ENCODE measurements at places on chromosomes 6 and 20.

GRCh38 chr6:144104898-144105487 lies 9.6 kb upstream of the SF3B5 start:
- peak; percentile 40 for DNase-seq

DNA sequence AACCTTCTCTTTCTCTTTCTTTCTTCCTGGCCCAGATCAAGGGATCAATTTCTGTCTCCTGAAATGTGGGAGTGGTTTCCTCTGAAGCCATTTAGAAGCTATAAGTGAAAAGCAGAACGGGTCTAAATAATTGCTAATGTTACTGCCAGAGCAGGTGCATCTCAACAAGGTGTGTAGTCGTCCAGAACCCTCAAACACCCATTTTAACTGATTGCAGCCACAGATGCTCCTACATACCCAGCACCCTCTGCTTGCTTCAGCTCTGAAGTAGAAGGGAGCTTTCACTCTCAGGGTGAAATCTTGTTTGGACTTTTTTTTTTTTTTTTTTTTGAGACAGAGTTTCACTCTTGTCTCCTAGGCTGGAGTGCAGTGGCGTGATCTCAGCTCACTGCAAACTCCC lies 592.1 kb upstream of the ARID1B start:
- DNase-seq = no peak

- no peak for DNase-seq
Observed at GRCh38 chr20:24933266-24933908, 15.7 kb upstream of the CST7 start.

DNA sequence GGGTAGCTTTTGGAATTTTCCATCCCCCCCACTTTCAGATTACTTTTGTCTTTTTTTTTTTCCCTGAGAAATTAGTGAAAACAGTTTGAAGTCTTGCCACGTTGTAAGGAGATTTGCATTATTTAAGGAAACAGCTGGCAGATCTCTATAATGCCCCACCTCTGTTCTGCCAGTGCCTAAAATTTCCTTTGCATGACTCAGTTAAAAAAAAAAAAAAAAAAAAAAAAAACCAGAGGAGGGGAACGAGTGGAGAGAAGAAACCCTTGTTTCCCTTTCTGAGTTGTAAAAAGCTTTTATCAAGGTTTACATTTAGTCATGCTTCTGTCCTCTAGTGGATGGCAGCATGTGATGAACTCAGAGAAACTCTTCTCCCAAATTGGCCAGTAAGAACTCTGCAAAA lies 33.5 kb downstream of the CARMIL1 start:
- DNase-seq = no peak

GRCh38 chr6:135227349-135227748 lies 46.2 kb downstream of the MYB start:
- DNase-seq = no peak

DNA sequence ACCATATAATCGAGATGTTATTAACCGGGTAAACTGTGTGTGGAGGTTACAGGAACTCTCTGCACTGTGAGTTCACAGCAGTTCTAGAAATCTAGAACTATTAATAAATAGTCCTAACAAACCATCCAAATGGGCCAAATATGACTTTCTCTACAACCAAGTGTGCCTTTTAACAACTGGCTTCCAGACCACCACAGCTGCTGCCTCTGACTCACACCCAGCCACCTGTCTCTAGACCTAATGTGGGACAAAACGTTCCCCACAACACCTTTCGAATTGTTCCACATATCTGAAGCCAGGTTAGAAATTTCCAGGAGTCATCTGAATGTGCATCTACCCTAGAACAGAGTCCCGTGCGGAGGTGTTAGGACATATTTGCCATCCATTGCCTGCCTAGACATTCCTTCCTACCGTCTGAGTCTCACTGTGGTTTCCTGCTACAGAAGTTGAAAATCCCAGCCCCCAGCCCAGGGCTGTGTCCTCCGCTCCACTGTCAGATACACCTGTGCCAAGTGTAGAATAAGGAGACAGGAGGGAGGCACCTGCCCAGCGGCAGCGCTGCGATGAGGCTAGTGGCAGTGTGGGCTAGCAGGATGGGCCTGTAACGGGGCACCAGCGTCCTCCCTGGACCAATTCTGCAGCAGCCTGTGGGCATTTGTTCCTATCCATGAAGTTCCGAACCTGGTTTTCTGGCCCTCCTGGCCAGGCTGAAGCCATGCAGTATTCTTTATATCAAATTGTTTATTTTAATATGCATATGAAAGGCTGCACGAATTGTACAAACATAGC lies 28.5 kb upstream of the MAP3K4 start:
- DNase-seq = no peak

- DNase-seq = no peak
Observed at GRCh38 chr6:167696296-167696695, 130.4 kb upstream of the AFDN start.

GRCh38 chr6:100344761-100345160 lies 120.0 kb downstream of the SIM1 start:
- DNase-seq = no peak

- no peak for DNase-seq
Observed at GRCh38 chr6:113416170-113416569, 441.0 kb upstream of the MARCKS start.

GRCh38 chr20:325889-326644 lies 715 bp downstream of the SOX12 start:
- DNase-seq = peak; percentile 8

GRCh38 chr6:127114214-127114760 lies 4.2 kb upstream of the RSPO3 start:
- no peak for DNase-seq

GRCh38 chr6:134809130-134809529 lies 140.8 kb downstream of the ALDH8A1 start:
- DNase-seq = no peak

DNA sequence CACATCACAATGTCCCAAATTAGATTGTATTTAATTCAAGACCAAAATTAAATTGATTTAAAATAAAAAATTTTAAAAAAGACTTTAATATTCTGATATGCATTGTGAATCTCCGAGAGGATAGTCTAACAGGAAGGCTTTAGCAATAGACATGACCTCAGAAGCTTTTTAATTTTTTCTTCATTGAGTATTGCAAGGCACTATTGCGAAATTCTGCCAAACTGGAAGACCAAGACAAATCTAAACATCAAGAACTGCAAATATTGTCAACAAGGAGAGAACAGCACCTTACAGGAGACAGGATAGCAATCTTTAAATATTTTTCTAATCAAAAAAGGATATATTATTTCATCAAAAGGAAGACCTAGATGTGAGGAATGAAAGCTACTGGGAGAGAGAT lies 56.9 kb downstream of the BMP5 start:
- DNase-seq = no peak

DNA sequence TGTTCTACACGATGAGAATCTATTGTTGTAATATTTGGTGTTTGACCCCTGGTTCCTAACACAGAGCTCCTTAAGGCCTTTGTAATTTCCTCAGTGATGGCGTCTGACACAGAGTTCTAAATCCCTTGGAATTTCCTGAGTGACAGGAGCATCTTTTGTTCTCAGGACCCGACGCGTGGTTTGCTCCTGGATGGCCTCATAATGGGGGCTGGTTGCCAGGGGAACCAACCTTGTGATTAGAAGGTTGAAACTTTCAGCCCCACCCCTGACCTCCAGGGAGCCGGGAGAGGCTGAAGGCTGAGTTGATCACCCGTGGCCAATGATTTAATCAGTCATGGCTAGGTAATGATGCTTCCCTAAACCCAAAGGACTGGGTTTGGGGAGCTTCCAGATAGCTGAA lies 20.5 kb upstream of the ZNF133 start:
- DNase-seq = no peak

GRCh38 chr20:33444797-33445560 lies 1.4 kb upstream of the SNTA1 start:
- no peak for DNase-seq

GRCh38 chr6:91098006-91098405 lies 511.1 kb upstream of the MAP3K7 start:
- no peak for DNase-seq

- peak; percentile 15 for DNase-seq
Observed at GRCh38 chr6:158060455-158061360, 79.0 kb downstream of the SYNJ2 start.

DNA sequence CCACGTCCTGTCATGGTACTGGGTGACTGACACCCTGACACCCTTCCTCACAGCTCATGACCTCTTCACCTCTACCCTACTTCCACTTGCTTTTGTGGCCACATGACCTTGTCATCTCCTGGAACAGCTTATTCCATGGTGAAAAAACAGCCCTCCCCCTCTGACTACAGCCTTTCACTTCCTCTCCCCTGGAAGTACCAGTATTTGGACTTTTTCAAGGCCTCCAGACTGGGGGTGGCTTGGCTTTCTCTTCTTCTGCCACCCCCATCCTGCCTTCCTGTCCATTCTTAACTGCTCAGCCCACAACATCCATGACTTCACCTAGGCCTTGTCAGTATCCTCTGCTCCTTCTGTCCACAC lies 168.4 kb downstream of the CARMIL1 start:
- no peak for DNase-seq

DNA sequence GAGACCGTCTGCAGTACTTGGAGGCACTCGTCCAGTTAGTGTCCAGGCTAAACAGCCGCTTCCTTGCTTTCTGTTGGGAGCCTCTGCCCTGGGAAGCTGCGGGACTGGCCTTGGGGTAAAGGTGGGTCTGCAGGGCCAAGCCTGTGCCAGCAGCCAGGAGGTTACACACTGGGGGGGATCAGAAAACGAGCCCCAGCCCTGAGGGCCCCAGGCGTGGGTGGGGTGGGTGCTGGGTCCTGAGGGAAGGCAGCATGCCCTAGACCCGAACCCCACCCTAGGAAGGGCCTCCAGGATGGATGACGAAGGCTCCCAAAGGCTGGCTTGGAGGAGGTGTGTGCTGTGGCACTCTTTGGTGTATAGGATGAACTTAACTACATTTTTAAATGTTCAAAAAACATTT lies 335.2 kb downstream of the ZFAND3 start:
- no peak for DNase-seq

- no peak for DNase-seq
Observed at GRCh38 chr20:41573955-41574354, 44.2 kb downstream of the CHD6 start.

GRCh38 chr6:72967329-72967728 lies 258.0 kb downstream of the KHDC1L start:
- no peak for DNase-seq

DNA sequence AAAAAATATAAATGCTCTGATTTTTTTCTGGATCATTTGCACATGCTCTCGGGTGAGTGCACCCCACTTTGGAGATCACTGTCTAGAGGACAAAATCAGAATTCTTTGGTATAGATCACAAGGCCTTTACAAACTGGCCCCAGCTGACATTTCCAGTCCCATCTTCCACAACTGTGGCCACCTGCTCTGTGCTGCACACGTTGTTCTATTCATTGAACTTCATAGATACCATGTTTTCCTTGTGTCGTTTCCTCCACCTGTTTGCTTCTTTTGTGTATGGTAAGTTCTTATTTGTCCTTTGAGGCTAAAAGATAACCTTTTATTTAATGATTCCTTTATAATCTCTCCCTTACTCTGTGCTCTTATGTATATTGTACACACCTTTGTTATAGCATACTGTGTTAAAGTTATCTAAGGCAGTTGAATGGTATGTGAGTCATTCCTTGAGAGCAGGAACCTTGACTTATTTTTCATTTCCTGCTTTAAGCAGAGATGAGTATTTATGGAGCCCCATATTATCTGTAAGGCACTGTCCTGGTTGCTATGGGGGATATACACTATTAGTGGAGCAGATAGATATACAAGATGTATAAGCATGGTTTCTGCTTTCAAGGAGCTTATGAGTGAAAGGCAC lies 12.0 kb upstream of the SLC17A5 start:
- no peak for DNase-seq

DNA sequence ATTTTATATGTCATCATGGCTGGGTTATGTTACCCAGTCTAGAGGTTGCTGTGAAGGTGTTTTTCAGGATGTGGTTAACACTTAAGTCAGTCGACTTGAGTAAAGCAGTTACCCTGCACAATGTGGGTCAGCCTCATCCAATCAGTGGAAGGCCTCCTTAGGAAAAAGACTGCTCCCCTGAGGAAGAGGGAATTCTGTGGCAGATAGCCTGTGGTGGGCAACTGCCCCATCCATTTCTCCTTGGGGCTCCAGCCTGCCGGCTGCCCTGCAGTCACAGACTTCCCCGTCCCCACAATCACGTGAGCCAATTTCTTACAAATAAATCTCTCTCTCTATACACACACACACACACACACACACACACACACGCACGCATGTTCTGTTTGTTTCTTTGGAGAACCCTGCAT lies 34.5 kb upstream of the MPC1 start:
- no peak for DNase-seq

DNA sequence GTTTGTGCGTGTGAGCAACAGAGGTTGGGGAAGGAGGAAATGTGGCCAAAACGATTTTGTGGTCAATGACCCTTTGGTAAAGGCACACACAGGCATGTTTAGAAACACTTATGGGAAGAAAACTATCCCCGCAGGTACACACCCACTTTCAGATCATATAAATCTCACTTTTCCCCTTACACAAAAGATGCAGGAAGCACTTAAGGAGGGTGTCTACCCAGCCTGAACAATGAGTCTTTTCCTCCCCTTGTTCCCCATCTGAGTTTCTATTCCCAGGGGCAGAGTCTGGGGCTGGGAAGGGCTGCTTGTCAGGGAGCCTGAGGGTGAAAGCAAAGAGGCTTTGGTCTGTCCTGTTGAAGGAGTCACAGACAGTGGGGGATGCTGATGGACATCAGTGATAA lies 193.2 kb upstream of the SALL4 start:
- no peak for DNase-seq

DNA sequence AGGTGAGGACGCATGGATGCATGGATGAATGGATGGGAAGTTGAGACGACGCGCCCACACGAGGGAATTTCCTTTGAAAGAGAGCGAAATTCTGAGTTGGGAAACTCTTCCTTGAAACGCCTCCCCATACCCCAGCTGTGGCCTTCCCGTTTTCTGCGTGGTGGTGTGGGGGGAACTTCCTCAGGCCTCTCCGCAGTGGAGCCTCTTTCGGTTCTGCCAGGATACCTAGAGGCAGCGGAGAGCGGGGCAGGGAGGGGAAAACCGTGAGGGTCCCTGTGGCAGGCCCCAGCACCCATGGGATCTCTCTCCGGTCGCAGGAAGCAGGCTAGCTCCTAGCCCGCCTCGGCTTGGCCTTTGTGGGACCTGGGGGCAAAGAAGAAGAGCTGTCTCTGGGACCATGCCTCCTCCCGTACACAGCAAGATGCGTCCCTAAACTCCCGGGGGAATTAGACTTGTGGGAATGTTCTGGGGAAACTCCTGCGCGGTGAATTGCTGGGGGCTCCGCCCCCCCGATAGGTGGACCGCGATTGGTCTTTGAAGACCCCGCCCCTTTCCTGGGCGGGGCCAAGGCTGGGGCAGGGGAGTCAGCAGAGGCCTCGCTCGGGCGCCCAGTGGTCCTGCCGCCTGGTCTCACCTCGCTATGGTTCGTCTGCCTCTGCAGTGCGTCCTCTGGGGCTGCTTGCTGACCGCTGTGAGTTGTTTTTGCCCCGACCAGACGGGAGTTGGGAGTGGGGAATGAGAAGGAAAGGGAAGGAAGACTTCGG lies at the start of gene CD40:
TSS of gene CD40 (plus strand) at position 611 of the 764 bp plus-strand sequence. CDS start at position 641, 30 bp downstream.
- no peak for DNase-seq

DNA sequence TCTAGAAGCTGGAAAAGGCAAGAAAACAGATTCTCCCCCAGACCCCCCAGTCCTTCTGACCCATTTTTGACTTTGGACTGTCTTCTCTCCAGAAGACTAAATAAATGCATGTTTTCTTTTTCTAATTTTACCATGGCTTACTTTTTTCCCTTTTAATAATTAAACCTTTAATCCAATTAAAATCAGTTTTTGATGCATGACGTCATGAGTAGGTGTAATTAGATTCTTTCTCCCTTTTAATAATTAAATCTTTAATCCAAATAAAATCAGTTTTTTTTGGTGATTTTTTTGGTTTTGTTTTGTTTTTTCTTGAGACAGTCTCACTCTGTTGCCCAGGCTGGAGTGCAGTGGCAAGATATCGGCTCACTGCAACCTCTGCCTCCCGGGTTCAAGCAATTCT lies 13.2 kb upstream of the NCOA5 start:
- no peak for DNase-seq
